ENCODE measurements at places on chromosomes 4 and X.

DNA sequence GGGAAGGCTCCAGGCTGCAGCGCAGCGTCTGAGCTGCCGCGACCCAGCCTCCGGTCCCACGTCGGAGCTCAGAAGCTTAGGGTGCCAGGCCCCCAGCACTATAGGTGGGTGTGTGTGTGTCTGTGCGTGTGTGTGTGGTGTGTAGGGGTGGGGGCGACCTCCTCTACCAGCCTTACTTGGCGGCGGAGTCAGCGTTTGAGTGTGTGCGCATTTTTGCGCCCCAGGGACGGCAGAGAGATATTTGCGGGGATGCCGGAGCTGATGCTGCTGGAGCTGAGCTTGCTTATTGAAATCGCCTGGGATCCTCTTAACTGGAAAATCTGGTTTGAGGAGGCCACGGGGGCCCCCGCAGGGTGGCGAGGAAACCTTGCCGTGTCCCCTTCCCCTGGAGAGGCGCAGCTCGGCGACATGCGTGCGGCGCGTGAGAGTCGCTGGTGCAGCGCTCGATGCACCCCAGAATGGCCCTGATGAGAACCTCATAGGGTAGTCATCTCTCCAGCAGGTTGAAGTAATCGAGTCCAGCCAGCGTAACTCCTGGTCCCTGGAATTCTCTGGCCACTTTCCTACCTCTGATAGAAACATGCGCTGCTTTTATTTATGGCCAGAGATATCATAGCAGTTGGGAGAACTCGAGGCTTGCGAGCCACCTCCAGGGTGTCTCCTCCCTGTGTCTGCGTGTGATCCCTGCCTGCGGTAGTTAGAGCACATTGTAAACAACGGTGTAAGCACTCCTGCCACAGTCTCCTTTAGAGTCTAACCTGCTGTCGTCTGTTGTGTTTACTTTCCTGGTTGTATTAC lies 2.7 kb downstream of the ADGRL3 start:
- DNase-seq: no peak

- no peak for DNase-seq
These were observed 320.0 kb downstream of the IDS start for GRCh38 chrX:149185087-149185486.

GRCh38 chr4:142567199-142567598 lies 278.9 kb downstream of the INPP4B start:
- DNase-seq: no peak

DNA sequence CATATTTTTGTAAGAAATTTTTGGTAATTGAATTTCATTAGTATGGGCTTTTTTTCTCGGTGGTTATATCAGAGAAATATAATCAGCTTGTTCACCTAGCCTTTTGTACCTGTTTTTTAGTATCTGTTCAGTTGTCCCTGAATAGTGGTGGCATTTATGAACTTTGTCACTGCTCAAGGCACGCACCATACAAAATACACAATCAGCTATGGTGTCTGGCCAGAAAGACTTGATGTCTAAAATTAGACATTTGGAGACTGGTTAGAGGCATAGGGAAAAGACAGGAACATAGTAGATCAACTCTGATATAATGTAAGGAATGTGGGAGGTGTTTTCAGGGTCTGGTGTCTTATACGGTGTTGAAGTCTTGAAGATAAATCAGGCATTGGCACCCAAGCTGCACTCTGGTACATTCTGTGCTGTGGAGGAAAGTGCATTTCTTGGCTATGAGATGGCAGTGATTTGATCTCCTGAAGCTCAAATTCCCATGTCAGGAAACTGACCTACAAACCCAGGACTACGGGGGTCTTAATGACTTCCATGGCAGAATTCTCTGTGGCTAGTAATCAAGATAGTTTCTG lies 3.6 kb downstream of the ART3 start:
- no peak for DNase-seq

DNA sequence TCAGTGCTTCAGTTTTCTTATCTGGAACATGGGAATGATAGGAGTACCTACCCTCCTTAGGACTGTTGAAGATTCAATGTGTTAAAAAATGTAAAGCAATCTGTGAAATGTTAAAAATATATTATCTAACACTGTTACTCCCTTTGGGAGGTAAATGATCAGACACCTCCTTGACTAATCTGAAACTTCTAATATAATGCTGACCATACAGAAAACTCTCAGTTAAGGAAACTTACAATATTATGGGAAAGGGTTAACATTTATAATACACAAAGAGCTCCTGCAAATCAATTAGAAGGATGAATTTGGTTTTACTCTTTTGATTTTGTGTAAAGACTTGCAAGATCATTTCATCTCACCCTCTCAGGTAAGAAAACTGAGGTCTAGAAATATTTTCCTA lies 1.6 kb upstream of the PFKFB1 start:
- no peak for DNase-seq

GRCh38 chr4:16783119-16783518 lies 115.3 kb downstream of the LDB2 start:
- no peak for DNase-seq

DNA sequence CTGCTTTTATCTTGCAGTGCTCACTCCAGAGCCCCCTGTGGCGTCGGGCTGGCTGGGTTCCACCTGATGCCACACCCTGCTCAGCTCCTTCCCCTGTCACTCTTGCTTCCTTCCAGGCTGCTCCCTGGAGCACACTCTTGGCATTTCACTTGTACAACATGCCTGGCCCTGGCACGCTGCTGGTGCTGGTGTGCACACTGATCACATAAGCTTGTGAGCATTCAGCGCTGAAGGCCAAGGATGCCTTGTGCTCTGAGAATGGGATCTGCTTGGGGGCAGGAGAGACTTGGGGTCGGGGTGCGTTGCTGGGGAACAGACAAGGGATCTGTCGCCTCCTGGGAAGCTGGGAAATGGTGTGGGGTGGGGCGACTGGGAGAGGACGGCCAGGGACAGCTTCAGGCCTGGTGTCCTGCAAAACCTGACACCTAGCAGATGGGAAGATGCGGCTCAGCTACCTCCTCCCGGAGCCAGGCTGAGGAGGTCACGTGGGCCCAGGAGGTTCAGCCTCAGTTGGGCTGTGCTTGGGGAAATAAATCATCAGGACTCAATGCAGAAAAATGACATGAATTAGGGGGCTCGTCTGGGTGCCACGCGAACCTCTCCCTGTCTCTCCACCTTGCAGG lies 108.5 kb downstream of the PHKA2 start:
- DNase-seq: no peak

All from activated CD8-positive, alpha-beta memory T cell treated with anti-CD3 and anti-CD28 coated beads for 4 hours (primary cell).